Activated T-cell treated with anti-CD3 and anti-CD28 coated beads for 1 hour (primary cell): ENCODE measurements at places on chromosomes 2 and 18.

DNA sequence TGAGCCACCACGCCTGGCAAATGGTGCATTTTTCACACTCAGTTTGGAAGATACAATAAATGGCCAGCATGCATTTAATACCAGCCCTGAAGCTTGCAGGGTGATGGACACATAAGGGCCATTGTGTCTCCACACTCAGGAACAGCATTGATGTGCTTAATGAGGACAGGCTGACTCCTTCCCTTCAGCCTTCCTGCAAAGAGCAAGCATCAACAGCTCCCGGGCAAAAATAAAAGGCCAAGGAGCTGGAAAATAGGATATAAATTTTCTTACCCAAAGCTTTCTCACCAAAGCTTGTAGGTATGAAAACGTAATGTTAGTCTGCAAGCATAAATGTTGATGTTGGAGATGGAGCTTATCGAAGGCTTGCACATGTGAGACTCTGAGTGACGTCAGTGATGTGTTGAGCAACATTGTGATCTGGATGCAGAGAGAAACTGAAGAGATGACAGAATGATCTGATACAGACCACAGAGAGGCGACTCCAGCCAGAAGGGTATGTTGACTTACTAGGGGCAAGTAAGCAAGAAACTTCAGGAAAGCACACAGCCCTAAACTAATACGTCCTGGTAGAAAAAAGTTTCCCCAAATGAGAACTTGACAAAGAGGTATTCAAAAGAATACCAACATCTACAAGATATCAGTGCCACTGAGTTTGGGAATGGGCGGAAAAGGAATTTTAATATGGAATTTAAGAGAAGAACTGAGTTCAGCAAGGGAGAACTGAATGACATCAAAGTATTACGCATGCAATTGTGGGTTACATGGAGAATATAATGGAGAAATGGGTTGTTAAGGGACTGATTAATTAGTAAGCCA lies 256.5 kb downstream of the TGIF1 start:
- DNase-seq: no peak

DNA sequence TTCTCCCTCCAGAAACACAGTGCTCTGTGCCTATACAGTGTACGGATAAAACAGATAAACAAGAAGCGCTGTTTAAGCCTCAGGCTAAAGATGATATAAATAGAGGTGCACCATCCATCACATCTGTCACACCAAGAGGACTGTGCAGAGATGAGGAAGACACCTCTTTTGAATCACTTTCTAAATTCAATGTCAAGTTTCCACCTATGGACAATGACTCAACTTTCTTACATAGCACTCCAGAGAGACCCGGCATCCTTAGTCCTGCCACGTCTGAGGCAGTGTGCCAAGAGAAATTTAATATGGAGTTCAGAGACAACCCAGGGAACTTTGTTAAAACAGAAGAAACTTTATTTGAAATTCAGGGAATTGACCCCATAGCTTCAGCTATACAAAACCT lies 70.7 kb downstream of the TANK start:
- DNase-seq: no peak

DNA sequence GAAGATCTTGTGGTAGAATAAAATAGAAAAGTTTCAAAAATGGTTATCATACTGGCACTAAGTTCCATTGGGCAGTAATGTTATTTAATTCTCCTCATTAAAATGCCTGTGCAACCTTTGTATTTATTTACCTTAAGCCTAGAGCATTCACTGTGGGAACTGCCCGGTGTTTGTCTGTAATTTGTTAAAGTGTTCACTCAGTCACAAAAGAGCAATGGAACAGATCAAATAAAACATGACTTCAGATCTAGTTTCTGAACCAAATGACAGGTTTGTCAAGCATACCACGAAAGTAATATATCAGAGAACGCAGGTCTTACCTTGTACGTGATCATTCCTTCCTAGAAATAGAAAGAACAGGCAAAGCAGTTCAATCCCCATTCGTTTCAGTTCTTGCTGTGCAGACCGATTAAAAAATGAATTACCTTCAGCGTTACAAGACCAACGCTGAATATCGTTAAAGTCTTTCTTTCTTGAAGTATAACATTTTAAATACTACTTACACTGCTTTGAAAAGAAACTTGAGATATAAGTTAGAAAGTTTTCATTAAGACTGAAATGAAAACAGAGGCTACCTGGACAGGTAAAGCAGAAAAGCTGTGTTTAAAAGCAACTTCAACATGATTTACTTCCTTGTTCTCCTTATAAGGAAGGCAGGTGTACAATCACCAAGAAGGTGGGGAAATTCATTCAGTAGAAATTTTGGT lies at the start of gene ITGB6:
TSS of gene ITGB6 (minus strand) at position 590 of the 707 bp plus-strand sequence. CDS start at position 381, 209 bp downstream.
- DNase-seq: no peak

- DNase-seq: no peak
Observed at GRCh38 chr2:111111101-111111755, 9.5 kb upstream of the BCL2L11 start.

DNA sequence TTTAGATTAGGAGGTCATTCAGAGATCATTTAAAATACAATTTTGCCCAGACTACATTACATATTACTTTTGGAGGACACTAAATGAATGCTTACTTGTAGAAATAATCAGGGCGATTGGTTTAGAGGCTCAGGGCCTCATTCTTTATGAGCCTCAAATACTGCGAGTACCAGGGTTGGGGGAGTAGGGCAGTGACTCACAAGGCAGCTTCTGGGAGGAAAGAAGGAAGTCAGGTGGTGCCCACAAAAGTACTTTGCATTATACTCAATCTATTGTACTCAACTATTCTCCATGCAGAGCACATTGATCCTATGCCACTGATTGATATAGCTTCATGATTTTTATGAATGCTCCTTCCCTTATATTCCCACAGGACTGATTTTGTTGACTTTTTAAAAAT lies 166.9 kb downstream of the SOCS6 start:
- DNase-seq: no peak

DNA sequence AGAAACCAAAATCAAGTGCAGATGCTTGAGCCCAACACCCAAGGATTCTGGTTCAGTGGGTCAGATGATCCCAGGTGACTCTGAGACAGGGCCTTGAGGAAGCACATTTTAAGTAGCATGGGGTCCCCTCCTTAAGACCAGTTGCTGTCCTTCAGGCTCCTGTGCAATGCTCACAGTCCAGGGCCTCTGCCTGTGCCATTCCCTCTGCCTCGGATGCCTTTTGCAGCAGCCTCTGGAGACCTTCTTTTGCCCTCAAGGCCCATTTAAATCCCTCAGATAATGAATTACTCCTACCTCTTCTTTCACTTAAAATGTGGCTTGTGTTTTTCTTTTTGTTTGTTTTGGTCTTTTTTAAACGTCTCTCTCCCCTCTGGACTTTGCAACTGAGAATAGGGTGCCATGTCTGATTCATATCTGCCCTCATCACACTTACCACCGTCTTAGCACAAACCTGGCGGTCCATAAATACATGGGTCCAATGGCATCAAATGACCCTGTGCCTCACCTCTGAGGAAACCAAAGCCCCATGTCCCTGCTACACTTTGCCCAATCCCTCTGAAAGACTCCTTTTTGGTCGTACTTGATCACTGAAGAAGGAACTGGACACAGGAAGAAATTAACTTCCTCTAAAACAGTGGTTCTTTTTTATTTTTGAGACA lies 14.2 kb downstream of the ACTG2 start:
- DNase-seq: no peak

GRCh38 chr18:77170890-77171410 lies 38.4 kb upstream of the MBP start:
- no peak for DNase-seq

GRCh38 chr2:14417551-14417950 lies 215.0 kb upstream of the LRATD1 start:
- DNase-seq: no peak

- no peak for DNase-seq
Observed at GRCh38 chr2:216215658-216216390, 106.7 kb downstream of the XRCC5 start.

- DNase-seq: no peak
Observed at GRCh38 chr2:27496357-27497287, at the start of gene GCKR. GCKR (plus strand) TSS chr2:27496839; CDS start chr2:27496905, 66 bp downstream.

GRCh38 chr2:230097841-230098240 lies 29.1 kb upstream of the SLC16A14 start:
- no peak for DNase-seq

DNA sequence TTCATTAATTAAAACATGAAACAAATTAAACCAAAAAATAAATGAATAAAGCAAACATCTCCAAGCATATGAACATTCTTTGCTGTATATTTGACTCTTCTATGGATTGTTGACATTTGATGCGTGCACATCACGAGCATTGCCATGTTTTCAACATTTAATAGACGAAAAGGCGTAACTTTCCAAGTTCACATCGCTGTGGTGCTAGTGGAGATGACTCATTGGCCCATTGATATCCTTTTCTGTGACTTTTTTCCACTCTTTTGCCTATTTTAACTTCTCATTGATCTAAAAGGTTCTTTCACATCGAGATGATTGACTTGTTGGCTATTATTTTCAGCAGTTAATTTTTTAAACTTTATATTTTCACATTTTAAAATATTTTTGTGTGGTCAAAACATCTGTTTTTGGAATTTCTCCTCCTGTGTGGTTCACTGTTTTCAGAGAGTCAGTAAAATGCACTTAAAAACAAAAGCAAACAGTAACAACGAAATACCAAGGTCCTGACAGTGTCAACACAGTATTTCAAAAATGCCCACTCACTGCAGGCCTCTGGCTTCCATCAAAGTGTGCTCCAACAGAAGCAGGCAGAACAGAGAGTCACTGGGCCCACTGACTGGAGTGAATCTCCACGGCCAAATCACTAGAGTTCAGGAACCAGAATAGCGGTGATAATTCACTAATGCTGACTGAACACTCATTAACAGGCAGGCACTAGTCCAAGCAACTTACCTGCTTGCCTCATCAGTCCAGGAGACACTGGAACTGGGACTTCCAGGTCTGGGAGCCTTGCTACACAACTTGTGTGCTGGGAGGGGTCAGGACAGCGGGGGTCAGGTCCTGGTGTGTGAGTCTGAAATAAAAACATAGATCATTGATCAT lies 372.2 kb upstream of the SMIM21 start:
- DNase-seq: no peak

DNA sequence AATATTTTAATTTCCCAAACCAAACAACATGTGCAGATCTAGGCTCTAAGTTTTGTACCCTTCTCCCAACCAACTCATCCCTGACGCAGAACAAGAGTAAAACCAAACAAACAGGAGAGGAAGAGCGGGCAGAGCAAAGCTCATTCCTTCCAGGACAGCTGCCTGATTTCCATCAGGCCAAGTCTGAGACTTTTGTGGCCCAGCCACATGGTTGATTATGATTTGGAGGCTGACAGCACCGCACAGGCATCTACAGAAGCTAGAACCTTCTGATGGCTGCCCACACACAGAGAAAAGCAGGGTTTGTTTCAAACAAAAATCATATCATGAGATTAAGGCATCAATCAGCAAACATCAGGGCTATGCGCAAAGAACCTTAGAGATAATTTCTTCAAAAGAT lies 262.6 kb downstream of the TNS1 start:
- DNase-seq: no peak

DNA sequence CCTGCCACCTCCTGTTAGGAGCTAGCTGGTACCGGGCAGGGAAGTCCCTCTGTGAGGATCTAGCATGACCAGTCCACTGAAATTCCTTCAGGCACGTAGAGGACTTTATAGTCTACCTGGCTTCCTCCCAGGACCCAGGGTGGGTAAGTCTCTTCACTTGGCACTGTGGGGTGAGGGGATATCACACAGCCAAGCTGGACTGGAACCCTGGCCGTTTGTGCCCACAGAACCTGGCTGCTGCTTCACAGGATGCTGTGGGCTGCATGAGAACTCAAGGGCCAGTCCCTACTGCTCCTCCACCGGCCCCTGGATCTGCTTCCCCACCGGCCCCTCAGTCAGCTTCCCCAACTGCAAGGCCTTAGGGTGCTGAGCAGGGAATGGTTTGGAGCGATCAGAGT lies 35.8 kb downstream of the HS1BP3 start:
- no peak for DNase-seq

GRCh38 chr2:85394261-85394681 lies 15.9 kb downstream of the CAPG start:
- no peak for DNase-seq

- DNase-seq: no peak
Observed at GRCh38 chr2:188785490-188785889, 188.7 kb upstream of the COL3A1 start.

DNA sequence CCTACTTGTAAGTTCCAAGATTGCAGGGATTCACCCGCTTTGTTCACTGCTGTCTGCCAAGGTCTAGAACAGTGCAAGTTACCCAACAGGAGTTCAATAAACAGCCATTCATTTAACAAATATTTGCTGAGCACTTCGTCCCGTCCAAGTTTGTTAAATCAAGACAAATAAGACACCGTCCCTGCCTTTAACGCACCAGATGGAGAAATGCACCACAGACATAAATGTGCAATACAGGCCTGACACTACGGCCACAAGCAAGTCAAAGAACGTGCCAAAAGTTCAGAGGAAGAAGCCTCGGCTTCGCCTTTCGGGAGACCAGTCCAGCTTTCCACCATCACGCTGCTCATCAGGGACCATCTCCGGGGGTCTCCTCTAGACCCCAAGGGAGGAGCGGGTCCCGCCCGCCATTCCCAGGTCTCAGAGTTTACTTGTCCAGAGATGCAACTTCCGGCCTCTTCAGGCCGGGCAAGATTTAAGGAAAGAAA lies 429 bp downstream of the C2orf76 start:
- peak; percentile 6 for DNase-seq

DNA sequence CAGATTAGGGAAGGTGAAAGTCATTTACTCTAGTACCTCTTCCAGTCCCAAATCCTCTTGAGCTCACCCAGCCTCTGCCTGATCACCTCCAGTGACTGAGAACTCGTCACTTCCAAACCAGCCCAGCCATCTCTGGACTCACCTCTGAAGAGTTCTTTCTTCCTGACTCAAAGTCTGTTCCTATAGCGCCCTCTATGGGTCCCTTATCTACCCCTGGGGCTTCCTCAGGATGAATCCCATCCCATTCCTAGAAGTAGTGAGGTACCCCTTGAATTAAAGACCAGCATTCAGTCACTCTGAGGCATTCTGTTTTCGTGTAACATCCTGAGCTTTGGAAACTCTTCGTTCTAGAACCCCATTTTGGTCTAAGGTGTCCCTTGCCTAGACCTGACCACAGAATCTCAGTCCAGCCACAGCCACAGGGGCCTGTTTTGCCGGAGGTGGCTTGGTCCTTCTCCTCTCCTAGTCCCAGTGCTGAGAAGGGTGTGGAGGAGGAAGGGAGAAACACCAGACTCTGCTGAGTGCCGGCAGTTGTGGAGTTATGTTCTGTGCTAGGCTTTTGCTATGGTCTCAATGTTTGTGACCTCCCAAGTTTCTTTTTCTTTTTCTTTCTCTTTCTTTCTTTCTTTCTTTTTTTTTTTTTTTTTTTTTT lies 32.7 kb downstream of the SIX3 start:
- DNase-seq: no peak

- no peak for DNase-seq
Observed at GRCh38 chr2:10905006-10905861, 6.5 kb upstream of the KCNF1 start.

DNA sequence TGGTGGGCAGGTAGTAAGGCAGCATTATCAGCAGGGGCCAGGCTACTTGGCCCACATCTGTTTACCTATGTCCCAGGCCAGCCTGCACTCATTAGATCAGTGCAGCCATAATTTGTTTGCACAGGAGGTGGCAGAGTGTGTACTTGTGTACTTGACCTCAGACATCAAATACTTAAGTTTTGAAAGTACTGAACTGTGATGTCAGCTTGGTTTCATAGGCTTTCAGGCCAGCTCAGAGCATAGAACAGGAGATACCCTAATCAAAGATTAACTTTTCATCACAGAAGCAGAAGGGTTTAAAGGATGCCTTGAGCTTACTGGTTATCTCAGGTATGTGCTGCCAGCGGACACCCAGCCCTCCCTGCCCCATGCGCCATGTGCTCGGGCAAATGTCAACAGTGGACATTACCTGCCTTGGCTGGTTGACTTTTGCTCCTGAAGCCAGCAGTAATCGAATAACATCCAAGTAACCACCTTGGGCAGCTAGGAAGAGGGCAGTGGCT lies 33.2 kb downstream of the ANKRD29 start:
- DNase-seq: no peak
